ENCODE measurements at places on chromosomes 13 and 19. TPM values are rescaled to one million over a fixed set of nuclear protein-coding genes. Genes with fewer than 3 reads are reported as not detected.

- H3K36me3 ChIP-seq = no peaks in the 10 kb centered on the region
- no peak for DNase-seq
- H3K4me3 ChIP-seq = no peak overlapping the region
- no peak overlapping the region for H3K27ac ChIP-seq
- peaks cover 10% of the 10 kb centered on the region for H3K27me3 ChIP-seq
These were observed 11.1 kb downstream of the HSH2D start for GRCh38 chr19:16154557-16154956.

- peaks cover 10% of the 10 kb centered on the region for H3K4me1 ChIP-seq
- H3K36me3 ChIP-seq = peaks cover 75% of the 10 kb centered on the region
- peaks cover 1% of the 10 kb centered on the region for H3K27me3 ChIP-seq
- no peak overlapping the region for H3K27ac ChIP-seq
- no peak for DNase-seq
- H3K4me3 ChIP-seq = no peak overlapping the region
These were observed 3.2 kb downstream of the ZNF562 start for GRCh38 chr19:9671655-9672054.

DNA sequence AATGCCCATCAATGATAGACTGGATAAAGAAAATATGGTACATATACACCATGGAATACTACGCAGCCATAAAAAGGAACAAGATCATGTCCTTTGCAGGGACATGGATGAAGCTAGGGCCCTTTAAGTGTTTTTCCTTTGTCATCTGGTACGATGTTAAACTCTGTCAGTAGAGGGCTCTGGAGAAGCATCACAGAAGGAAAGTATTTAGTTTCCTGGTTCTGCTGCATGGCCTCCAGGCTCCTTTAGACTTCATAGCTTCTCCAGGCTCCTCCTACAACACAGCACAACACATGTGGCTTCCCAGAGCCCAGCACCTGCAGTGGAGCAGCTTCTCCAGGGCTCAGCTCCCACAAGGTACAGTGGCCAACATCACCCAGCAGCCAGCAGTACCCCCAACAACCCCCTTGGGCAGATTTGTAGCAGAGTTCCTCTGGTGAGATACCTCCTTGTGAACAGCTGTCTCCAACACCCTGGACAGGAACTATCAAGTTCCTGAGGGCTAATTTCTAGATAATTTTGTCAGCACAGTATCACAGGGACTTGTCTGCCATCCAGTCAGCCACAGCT is 63.4 kb downstream of the KCTD12 start:
- peak; percentile 39 for DNase-seq
- H3K4me3 ChIP-seq = no peak overlapping the region
- H3K4me1 ChIP-seq = no peaks in the 10 kb centered on the region
- peaks cover 13% of the 10 kb centered on the region for H3K27me3 ChIP-seq

ZNF791 gene
- 18.4 TPM for total RNA-seq

- DNase-seq = no peak
- peaks cover 3% of the 10 kb centered on the region for H3K27me3 ChIP-seq
- peaks cover 20% of the 10 kb centered on the region for H3K36me3 ChIP-seq
- H3K4me3 ChIP-seq = no peak overlapping the region
- H3K27ac ChIP-seq = no peak overlapping the region
- H3K4me1 ChIP-seq = peaks cover 10% of the 10 kb centered on the region
These were observed 15.6 kb downstream of the NAA16 start for GRCh38 chr13:41326661-41327060.

C1QTNF9B gene
- total RNA-seq = not detected

GPR183 gene
- not detected for total RNA-seq

GRCh38 chr19:16026756-16027155 is 49.5 kb upstream of the TPM4 start:
- DNase-seq = no peak
- H3K27me3 ChIP-seq = peaks cover 4% of the 10 kb centered on the region
- H3K4me1 ChIP-seq = peaks cover 8% of the 10 kb centered on the region
- no peak overlapping the region for H3K4me3 ChIP-seq
- no peaks in the 10 kb centered on the region for H3K36me3 ChIP-seq

DNA sequence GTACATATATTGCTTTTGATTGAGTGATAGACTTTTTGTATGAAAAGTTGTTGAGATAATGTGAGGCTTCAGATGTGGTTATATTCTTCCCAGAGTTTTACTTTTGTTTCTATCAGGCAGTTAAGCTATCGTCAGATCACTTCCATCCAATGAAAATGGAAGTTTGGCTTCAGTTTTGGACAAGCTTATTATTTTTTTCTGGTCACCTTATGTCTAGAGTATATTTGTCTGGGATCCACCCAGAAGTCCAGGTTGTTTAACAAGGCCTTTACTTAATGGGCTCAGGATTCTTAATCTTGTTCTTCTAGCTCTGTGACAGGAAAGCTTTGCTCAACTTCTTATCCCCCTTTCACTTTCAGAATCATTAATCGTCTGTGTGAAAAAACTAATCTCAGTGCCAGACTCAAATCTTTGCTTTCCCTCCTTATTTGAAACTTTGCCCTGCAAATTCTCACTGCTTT is 150.9 kb downstream of the PDS5B start:
- peak overlapping the region; percentile 75 for H3K4me3 ChIP-seq
- H3K27me3 ChIP-seq = no peaks in the 10 kb centered on the region
- no peaks in the 10 kb centered on the region for H3K36me3 ChIP-seq
- peaks cover 36% of the 10 kb centered on the region for H3K4me1 ChIP-seq

DNA sequence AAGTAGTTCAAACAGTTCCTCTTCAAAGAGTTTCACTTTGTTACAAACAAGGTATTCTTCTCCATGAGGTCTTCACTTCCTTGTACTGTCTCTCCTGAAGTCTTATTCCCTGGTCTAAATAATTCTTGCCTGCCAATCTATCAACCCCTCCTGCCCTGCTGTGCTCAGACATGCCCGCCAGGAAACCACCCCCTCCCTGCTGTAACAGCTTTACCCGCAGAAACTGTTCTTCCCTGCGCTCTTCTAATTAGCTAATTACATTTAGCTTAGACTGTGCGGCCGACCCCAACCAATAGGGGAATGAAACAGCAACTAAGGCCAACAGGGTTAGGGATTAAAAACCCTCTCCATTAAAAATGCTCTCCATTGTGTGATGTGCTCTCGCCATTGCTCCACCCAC is 46.7 kb downstream of the ZNF846 start:
- H3K4me3 ChIP-seq = peak overlapping the region; percentile 35
- H3K27me3 ChIP-seq = peaks cover 3% of the 10 kb centered on the region
- DNase-seq = no peak
- no peak overlapping the region for H3K27ac ChIP-seq
- no peaks in the 10 kb centered on the region for H3K4me1 ChIP-seq

METTL21C gene
- not detected for total RNA-seq

DNA sequence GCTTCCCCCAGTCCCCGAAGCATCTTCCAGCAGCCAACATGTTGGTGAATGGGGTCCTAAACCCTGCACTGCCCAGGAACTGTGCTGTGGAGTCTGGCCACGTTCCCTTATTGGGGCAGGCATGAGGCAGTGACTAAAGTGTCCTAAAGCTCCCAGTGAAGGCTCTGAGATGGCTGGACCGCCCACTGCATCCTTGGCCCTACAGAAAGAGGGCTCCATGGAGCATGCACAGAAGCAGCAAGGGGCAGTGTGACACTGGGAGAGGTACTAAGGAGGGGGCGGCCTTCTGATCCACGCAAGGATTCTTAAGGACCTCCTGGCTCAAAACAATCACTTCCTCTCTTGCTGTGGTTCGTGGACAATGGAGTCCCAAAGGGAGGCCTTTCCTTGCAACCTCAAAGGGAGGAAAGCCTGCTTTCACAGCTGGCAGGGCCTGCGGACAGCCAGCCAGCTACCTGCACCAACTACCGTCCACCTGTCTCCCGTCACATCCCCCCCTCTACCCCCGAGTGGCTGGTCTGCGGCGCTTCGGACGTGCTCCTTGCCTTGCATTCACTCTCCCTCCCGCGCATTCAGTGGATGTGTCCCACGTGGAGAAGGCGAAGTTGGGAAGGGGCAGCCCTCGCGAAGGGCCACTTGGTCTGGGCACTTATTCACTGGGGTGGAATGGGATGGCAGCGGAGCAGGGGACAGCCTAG is 63.9 kb upstream of the STARD13 start:
- peak overlapping the region; percentile 85 for H3K4me3 ChIP-seq
- peak overlapping the region; percentile 39 for H3K27ac ChIP-seq
- DNase-seq = no peak

- H3K4me3 ChIP-seq = peak overlapping the region; percentile 47
- peaks cover 22% of the 10 kb centered on the region for H3K27me3 ChIP-seq
- H3K4me1 ChIP-seq = peaks cover 8% of the 10 kb centered on the region
- H3K27ac ChIP-seq = no peak overlapping the region
- H3K36me3 ChIP-seq = no peaks in the 10 kb centered on the region
These were observed 25.5 kb upstream of the MCF2L start for GRCh38 chr13:112943309-112944125.

GRCh38 chr13:40139896-40140520 is 484.5 kb downstream of the COG6 start:
- H3K27me3 ChIP-seq = peaks cover 9% of the 10 kb centered on the region
- H3K4me3 ChIP-seq = no peak overlapping the region
- DNase-seq = no peak
- H3K36me3 ChIP-seq = no peaks in the 10 kb centered on the region
- no peaks in the 10 kb centered on the region for H3K4me1 ChIP-seq
- no peak overlapping the region for H3K27ac ChIP-seq

GRCh38 chr19:50975766-50976165 is 6.4 kb upstream of the KLK6 start:
- H3K36me3 ChIP-seq = peaks cover under 1% of the 10 kb centered on the region
- no peaks in the 10 kb centered on the region for H3K4me1 ChIP-seq
- peaks cover 6% of the 10 kb centered on the region for H3K27me3 ChIP-seq
- H3K27ac ChIP-seq = no peak overlapping the region
- DNase-seq = no peak

LMO7 gene
- total RNA-seq = 687 TPM
